ENCODE measurements at places on chromosomes 5 and 9.

- DNase-seq, result no peak
These were observed 60.2 kb downstream of the DCP2 start for GRCh38 chr5:113036826-113037225.

GRCh38 chr9:127140842-127141675, 18.6 kb upstream of the ANGPTL2 start:
- no peak for DNase-seq

GRCh38 chr5:76165029-76165428, 81.8 kb downstream of the SV2C start:
- no peak for DNase-seq

- no peak for DNase-seq
These were observed 2111.3 kb downstream of the MAT2B start for GRCh38 chr5:165616490-165617405.

DNA sequence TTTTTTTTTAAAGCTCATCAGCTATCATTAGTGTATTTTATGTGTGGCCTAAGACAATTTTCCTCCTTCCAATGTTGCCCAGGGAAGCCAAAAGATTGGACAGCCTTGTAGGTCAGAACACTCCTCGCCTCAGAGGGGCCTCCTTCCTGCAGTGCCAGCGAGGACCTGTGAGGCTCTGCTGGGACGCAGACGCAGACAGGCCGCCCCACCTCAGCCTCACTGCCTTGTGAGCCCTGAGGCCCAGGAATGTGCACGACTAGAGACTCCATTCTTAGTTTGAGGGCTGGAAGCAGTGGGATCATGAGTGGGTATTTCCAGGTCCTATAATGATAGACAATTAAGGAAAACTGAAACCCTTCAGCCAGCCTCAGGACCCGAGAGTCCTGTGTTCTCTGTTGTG, 85.4 kb downstream of the PJA2 start:
- DNase-seq, result no peak

GRCh38 chr9:96612105-96612965, 7.3 kb downstream of the CDC14B start:
- DNase-seq, result peak; percentile 91

DNA sequence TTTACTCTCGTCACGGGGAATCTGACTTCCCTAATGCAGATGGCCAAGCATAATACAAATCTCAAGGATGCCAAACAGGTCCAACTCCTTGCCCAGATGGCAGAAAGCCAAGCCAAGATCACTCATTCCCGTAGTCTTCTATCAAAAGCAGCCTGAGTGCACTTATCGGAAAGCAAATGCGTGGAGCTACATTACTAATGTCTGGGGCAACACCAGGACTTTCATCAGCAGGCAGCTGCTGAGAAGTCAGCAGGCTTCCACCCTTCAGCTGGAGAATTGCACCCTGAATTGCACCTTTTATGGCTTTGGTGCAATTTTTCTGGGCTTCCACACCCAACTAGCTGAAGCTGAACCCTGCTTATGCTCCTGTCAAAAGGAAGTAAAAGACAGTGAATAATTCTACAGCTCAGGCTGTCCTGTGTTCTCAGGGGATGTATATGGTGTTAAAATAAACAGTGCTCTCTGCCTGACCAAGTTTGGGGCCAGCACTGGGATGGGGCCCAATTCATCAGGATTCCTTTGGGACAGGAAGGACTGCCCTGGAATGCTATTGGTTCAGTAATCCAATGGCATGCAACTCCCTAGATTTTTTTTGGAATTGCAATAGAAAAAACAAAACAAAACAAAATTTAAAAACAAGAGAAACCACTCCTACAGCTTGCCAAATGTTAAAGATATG, 92.6 kb downstream of the DPYSL3 start:
- no peak for DNase-seq

GRCh38 chr9:91933556-91934352, 16.3 kb downstream of the ROR2 start:
- peak; percentile 32 for DNase-seq

- peak; percentile 91 for DNase-seq
These were observed 588.9 kb upstream of the TLE4 start for GRCh38 chr9:78982849-78983248.

GRCh38 chr5:37789991-37790390, 49.9 kb downstream of the GDNF start:
- peak; percentile 69 for DNase-seq

DNA sequence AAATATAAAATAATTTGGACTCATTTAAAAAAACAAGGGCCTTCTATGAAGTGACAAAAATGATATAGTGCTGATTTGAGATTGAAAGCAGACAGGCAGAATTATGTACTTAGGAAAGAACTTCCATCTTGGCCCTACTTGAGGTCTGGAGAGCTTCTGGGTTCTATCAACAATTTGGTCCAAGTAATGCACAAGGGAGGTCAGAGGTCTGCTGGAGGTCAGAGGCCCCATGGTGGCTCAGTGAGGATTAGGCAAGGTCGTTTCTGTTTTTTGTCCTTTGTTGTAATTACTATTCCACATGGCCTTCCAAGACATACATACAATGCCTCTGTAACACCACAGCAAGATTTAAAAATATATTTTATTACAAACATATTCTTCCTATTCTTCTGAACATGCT, 37.2 kb downstream of the NUDT12 start:
- DNase-seq, result no peak

DNA sequence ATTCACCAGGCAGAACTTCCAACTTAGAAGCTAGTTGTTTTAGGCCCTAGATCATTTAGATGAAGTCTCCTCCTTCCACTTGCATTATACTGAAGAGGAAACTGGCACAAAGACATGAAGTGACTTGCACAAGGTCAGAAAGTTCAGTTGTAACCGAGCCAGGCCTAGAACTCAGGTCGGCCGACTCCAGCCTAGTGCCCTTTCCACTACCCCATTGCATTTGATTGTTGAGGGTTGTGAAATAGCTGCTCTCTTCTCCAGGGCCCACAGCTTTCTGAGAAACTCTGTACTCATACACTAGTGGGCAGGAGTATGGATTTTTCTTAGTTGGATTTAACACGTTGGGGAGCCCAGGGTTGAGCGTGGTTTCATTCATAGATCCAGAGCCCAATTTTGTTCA, 5.6 kb downstream of the ZNF462 start:
- DNase-seq, result no peak

GRCh38 chr5:139492700-139493192, 10.2 kb upstream of the STING1 start:
- DNase-seq, result peak; percentile 70

DNA sequence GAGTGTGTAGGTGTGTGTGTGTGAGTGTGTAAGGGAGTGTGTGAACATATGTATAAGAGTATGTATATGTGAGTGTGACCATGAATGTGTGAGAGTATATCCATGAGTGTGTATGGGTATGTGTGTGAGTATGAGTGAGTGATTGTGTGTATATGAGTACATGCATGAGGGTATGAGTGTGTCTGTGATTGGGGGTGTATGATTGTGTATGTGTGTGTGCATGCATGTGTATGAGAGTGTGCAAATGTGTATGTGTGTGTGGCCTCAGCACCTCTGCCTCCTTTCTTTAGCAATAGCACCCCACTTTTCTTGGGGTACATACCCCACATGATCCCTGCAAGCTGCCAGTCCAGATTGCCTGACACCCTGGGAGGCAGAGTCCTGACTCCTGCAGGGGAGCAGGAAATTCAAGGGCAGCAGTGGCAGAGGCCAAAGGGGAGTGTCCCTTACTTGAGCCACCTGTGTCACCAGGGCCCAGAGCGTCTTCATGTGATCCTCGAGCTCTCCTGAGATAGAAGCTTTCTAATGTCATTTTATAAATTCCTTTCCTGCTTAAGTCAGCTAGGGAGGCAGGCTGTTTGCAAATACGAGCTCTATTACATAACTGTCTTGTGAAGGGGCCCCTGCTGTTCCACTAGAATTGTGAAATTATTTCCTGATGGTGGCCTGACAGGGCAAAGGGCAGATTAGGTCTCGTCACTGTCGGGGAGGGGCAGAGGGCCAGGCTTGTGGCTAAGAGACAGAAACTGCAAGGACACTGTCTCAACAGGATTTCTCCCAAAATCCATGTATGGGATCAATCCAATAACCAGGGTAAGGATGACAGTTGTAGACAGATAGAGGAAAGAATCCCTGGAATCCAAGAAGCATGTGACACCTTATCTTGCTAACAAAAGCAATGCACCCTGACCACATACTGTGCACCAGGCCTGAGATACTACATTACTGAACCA, 389.1 kb downstream of the GADD45G start:
- DNase-seq, result no peak

DNA sequence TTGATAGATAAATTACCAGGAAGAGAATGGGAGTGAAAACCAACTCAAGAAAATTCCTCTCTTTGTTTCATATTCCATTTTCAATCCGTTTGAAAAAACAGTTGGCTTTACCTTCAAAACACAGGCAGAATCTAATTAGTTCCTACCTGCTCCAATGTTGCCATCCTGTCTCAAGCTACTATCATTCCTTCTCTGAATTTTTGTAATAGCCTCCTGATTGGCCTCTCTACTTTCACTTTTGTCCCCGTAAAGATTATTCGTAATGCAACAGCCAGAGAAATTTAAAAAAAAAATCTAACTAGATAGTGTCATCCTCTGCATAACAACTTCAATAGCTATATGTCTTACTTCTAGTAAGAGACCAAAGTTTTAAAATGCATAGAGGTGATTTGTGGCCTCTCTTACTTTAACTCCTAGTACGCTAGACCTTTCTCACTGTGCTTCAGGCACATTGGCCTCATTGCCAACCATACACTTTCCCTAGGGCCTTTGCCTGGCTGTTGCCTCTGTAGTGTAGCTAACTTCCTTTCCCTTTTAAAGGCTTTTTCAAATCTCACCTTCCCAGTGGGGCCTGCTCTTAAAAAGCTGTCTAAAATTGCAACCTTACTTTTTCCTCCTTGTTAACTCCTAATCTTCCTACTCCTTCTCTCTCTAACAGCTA, 311.3 kb upstream of the GRIN3A start:
- DNase-seq, result peak; percentile 26

GRCh38 chr5:132812781-132813598, at the start of gene SOWAHA:
Gene SOWAHA, plus strand, starts transcription at chr5:132813302. Its CDS starts 320 bp downstream, at chr5:132813622.
- no peak for DNase-seq

DNA sequence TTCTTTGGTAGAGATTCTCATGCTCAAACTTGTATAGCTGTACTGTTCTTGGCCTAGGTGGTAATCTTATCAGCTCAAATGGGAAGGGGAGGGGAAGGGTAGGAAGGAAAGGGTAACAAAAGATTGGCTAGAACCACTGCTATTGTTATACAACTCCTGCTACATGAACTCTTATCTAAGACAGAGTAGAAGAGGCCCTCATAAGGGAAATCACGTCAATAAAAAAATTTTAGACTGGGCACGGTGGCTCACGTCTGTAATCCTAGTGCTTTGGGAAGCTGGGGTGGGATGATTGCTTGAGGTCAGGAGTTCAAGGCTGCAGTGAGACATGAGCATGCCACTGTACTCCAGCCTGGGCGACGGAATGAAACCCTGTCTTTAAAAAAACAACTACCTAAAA, 15.9 kb downstream of the STOM start:
- DNase-seq, result no peak

DNA sequence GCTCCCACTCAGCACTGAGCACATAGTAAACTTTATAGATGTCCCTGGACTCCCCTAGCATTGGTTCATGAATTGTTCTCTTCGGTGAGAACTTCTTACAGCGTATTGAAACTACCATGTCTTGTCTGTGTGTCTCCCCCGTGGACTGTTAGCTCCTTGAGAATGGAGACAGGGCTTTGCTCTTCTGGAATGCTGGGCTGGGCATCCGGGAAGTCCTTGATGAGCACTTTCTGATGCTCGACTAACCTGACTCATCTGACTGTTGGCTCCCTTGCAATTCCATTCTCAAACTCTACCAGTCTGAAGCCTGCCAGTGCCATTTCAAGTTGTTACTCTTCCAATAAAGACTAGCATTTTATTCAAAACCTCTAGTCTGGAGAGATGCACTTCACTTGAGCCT, 15.0 kb upstream of the PFDN1 start:
- DNase-seq, result peak; percentile 91

- DNase-seq, result peak; percentile 20
These were observed 654.3 kb downstream of the CCDC171 start for GRCh38 chr9:16207161-16207560.

DNA sequence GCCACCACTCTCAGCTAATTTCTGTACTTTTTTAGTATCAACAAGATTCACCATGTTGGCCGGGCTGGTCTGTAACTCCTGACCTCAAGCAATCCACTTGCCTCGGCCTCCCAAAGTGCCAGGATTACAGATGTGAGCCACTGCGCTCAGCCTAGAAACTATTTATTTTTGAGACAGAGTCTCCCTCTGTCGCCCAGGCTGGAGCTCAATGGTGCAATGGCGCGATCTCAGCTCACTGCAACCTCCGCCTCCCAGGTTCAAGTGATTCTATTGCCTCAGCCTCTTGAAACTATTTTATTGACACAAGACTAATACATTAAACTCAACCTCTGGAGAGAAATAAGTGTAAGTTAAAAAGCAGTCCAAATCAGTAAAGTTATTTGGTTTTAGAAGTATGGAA, 34.0 kb downstream of the IL6ST start:
- DNase-seq, result no peak

- DNase-seq, result no peak
These were observed 9.2 kb downstream of the ALAD start for GRCh38 chr9:113391917-113392316.

DNA sequence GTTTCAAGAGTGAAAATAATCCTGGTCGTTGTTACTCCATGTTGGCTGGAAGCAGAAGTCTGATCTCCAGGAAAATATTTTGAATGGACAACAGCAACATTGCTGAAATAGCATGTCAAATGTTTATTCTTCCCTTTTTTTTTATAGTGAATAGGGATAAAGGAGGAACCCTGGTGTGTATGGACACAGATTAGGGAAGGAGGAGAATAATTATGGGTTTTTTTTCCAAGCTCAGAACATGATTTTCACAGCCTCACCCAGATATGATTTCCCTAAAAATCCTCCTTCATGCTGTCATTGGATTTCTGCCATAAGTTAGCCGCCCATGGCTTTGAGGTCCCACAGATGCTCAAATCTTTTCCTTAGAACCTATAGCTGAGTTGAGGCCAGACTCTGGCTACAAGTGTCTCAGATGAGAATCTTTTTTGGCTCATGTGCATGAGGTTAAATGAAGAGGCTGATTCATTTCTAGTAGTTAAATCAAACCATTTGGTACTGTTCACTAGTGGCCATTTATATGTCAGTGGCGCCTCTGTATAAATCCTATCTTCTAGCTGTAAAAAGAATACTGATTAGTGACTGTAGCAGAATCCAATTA, 65.5 kb upstream of the LIFR start:
- no peak for DNase-seq

GRCh38 chr5:173451031-173451430, 122.8 kb upstream of the STC2 start:
- peak; percentile 53 for DNase-seq

- DNase-seq, result peak; percentile 62
These were observed 116.0 kb downstream of the AUH start for GRCh38 chr9:91245431-91246313.

DNA sequence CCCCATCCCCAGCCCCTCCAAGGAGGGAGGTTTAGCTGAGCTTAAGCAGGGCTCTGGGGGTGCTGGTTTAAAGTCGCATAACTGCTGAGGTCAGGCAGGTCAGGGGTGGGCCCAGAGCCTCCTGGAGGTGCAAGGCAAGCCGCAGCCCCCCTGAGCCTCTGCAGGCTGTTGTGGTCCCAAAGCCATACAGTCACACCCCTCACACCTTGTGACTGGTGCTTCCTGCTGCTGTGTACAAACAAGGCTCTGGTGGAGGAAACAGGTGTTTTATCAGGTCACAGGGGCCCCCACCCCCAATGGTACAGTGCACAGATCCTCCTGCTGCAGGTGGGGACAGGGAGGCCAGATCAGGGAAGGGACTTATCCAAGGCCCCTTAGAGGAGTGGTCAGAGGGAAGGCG, 8.0 kb downstream of the TCF7 start:
- DNase-seq, result no peak

- DNase-seq, result no peak
These were observed 37.7 kb upstream of the LPCAT1 start for GRCh38 chr5:1561402-1561929.
